Neuronal stem cell (in vitro differentiated cells): ENCODE measurements at places on chromosomes 16 and 17.

DNA sequence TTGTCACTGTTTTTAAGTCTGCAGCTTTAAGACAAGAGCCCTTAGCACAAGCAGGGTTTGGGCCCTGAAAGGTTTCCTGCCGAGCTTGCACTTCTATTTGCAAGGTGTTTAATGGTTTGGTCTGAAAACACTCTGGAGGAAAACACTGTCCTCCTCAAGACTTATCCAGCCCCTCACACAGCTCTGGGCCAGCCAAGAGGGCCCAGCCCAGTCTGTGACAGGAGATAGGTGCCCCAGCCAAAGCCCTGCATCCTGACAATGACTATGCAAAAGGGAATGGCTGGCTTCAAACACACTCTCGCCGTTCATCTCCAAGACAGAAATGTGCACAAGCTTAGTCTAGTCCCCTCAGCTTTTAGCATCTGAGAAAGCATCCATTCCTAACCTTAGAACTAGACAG lies 26.9 kb downstream of the MPG start:
- no peak for DNase-seq

- no peak for DNase-seq
These were observed 95.6 kb downstream of the PRKCA start for GRCh38 chr17:66398059-66398458.

DNA sequence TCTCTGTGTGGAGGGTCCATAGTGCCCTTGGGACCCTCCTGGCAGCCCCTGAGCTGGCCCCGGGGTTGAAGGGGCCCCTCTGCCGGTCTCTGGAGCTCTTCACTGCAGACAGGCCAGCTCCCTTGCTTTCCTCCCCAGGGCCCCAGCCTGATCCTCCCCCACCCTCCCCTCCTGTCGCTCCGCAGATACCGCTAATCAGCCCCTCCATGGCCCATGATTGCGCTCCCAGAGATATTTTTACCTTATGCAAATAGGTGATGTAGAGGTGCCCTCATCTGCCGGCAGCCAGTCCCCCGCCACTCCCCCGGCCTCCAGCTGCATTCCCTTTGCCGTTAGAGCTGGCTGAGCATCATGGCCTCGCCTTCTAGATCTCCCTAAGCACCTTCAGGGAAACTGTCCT lies 9.2 kb downstream of the MMP15 start:
- DNase-seq: no peak

- no peak for DNase-seq
These were observed 10.7 kb downstream of the GNAO1 start for GRCh38 chr16:56202036-56202435.

- DNase-seq: no peak
These were observed 1.6 kb upstream of the DOC2B start for GRCh38 chr17:183021-183420.

DNA sequence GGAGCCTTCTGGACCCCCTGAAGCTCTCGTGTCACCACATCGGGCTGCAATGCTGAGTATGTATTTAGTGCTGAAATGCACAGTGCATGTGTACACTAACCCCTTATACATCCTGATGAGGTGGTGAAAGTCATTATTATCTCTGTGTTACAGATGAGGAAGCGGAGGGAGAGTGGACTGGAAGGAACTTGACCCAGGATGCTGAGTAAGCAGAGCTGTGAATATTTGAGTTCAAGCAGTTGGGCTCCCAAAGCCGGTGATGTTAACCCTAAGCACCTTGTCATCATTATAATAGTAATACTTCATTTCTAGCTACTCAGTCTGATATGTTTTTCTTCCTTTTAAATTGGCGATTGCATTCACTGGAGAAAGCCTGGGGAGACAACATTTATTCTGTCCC lies 25.9 kb upstream of the NKD1 start:
- no peak for DNase-seq

DNA sequence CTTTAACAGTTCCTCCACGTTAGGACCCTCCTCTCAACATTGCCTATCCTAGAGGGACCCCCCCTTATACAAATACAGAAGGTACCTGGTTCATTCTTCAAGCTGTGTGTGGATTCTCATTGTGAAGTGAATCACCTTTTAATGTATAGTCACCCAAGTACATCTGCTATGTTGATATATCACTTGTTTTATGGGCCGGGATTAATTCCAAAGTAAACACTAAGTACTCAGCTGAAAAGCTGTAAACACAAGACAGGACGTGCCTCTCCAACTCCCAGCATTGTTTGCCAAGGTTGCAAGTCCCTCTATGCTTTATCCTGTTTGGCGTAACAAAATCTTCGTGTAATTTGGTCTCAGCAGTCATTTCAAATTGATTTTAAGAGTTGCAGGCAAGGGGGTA lies 123.6 kb downstream of the RBFOX1 start:
- no peak for DNase-seq

- DNase-seq: no peak
These were observed 43.3 kb upstream of the CMIP start for GRCh38 chr16:81401035-81401950.

GRCh38 chr17:10731408-10731879 lies 1.6 kb upstream of the TMEM220 start:
- no peak for DNase-seq

GRCh38 chr17:29911641-29912177 lies 18.3 kb downstream of the SSH2 start:
- DNase-seq: no peak

- DNase-seq: no peak
These were observed 4.3 kb downstream of the ALDOA start for GRCh38 chr16:30069611-30070462.

- DNase-seq: no peak
These were observed 53.0 kb downstream of the VAC14 start for GRCh38 chr16:70747703-70748631.

- DNase-seq: no peak
These were observed 2.9 kb upstream of the LYRM9 start for GRCh38 chr17:27895940-27896535.

DNA sequence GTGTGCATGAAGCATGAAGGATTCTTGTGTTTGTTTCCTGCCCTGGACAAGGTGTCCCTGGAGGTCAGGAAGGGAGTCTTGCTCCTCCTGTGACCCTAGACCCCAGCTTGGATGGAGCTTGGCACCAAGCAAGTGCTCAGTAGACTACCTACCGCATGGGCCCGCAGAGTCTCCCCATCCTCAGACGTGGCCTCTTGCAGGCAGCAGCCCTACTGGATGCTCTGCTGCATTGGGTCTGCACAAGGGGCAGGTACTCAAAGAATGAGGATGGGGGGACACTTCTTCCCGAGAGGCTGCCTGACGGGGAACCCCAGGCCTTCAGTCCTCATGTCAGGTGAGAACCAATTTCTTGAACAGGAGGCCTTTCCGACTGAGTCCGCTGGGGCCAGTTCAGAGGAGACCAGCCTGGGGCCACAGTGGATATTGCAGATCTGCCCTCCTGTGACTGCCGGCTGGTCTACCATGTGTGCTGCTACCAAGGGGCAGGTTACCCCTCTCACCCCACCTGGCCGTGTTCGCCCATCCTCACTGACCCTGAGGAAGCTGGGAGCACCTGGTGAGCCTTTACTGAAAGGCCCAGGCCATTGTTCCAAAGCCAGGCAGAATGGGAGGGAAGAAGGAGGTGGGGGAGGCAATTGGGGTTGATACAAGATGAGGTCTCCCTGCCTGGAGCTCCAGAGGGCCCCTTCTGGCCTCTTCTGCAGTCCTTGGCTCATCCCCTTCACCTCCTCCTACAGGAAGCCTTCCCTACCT lies 206.3 kb downstream of the RAB11FIP4 start:
- DNase-seq: no peak

DNA sequence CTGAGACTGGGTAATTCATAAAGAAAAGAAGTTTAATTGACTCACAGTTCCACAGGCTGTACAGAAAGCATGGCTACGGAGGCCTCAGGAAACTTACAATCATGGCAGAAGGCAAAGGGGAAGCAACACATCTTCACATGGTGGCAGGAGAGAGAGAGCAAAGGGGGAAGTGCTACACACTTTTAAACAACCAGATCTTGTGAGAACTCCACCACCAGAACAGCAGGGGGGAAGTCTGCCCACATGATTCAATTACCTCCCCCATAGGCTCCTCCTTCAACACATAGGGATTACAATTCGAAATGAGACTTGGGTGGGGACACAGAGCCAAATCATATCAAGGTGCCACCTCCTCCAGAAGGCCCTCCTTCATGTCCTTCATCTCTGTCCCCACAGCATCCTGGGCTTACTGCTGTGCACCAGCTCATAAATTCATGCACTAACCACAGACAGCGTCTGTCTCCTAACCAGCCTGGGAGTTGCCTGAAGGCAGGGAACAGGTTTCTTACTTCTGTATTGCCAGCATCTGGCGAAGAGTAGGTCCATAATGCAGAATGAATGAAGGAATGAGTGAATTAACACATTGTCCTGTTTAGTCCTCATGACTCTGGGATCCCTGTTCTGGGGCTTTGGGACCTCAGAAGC lies 74.4 kb downstream of the WSB1 start:
- DNase-seq: no peak

- no peak for DNase-seq
These were observed 2.7 kb downstream of the MPRIP start for GRCh38 chr17:17044846-17045561.

- DNase-seq: no peak
These were observed 44.2 kb downstream of the HELZ start for GRCh38 chr17:67200727-67201301.

GRCh38 chr17:9905902-9906301 lies 831 bp upstream of the RCVRN start:
- no peak for DNase-seq

DNA sequence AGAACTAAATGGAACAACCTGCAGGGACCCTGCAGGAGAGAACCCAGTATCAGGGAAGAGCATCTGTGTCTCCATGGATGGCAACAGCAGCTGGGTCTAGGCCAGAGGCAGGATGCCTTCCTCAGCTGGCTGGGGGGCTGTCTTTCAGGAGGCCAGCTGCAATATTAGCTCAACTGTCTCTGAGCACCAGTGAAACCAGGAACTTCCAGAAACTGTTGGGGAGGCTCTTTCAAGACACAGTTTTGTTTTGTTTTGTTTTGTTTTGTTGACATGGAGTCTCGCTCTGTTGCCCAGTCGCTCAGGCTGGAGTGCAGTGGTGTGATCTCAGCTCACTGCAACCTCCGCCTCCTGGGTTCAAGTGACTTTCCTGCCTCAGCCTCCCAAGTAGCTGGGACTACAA lies 7.6 kb downstream of the GPR142 start:
- no peak for DNase-seq

GRCh38 chr17:66654106-66654740 lies 180.7 kb upstream of the CACNG5 start:
- DNase-seq: no peak

DNA sequence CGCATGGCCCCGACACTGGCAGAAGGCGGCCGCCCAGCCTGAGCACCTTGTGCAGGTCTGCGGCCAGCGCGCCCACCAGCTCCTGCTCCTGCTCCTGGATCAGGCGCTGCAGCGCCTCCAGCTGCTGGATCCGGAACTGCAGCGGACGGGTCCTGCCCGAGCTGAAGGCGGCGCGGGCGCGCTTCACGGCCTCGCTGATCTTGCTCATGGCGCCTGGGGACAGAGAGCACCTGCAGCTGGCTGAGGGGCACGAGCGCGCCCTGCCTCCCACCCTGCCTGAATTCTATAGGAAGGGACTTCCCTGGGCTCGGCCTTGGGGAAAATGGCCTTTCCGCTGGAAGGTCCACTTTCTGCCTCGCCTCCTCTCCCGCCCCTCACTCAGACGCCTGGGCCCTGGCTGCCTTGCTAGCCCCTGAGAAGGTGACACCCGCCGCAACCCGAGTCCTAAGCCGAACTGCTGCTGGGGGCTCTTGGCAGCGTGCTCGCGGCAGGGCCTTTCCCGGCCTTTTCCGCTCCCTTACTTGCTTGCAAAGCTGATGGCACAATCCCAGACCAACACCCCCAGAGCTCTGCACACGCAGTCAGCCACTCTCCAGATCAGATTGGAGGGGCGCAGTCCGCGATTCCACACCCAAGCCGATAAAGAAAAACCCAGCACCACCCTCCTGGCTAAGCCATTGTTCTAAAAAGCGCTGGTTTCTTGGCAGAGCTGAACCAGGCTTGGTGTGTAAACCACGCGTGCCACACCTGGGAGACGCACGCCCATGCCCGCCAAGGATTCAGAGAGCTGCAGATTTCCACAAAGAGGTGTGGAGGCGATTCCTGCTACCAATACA lies 3.0 kb downstream of the ALDH3A1 start:
- DNase-seq: peak; percentile 89

DNA sequence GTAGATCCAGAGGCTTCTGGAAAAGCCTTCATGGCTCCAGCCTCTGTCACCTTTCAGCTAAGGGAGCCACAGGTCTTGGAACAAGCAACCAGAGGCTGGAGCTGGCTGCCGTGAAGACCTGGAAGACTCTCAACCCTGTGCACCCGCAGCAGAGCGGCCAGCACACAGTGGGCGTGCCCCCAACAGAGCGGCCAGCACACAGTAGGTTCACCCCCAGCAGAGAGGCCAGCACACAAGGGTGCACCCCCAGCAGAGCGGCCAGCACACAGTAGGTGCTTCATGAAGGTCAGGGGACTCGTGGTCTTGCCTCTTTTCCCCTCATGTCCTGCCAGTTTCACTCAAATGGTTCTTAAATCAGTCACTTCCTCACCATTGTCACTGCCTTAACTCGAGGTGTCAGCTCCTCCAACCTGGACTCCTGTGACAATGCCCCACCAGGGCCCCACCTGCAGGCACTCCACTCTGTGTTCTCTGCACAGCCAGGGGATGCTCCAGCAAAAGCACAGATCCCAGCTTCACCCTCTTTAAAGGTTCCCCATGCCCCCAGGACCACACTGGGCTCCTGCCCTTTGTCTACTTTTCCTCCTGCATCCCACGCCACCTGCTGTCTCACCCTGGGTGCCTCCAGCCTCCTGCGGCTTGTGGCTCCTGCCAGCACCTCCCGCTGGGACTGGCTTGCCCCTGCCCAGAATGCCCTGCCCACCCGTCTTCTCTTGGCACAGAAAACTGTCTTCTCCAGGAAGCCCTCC lies 42.4 kb upstream of the DOC2B start:
- no peak for DNase-seq

DNA sequence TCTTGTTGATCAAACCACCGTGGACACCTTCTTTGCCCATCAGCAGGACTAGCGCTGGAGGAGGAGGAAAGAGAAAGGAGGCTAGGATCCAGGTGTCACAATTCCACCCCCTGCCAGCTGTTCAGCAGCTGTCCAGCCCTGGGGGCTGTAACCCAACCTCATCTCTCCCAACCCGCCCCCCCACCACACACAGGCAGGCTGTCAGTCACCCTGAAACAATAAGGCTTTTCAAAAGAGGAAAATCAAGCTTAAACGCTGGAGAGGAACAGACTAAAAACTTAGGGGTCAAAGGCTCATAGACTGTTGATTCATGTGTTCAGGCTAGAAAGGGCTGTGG lies 2.4 kb downstream of the PFN1 start:
- no peak for DNase-seq

GRCh38 chr16:88976366-88977017 lies 515 bp downstream of the CBFA2T3 start:
- DNase-seq: no peak

GRCh38 chr17:33936764-33937163 lies 318.3 kb upstream of the CCL2 start:
- DNase-seq: no peak

- DNase-seq: no peak
These were observed 47.9 kb downstream of the LYRM1 start for GRCh38 chr16:20948444-20948843.

GRCh38 chr17:73586921-73587602 lies 57.2 kb downstream of the SDK2 start:
- DNase-seq: no peak

GRCh38 chr17:20967776-20968175 lies 75.0 kb downstream of the USP22 start:
- DNase-seq: no peak
